ENCODE measurements at places on chromosomes 4 and X.
A peak's percentile ranks its signal among the peaks of the same experiment; 100 is the strongest.

DNA sequence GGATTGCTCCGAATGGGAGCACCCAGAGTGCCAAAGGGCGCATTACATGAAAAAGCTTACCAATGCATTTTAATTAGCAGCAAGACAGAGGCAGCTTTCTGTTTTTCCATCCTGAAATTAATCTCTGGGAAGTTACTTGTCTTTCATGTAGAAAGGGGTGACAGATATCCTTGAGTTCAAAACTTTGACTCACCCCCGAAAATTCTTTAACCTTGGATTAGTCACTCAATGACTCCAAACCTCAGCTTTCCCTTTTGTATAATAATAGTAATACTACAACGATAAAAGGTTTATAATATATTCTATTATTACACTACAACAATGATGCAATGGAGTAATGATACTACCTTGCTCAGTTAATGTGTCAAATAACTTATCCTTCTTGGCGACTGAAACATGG lies 126.3 kb downstream of the ADAMTS3 start:
- DNase-seq = no peak

DNA sequence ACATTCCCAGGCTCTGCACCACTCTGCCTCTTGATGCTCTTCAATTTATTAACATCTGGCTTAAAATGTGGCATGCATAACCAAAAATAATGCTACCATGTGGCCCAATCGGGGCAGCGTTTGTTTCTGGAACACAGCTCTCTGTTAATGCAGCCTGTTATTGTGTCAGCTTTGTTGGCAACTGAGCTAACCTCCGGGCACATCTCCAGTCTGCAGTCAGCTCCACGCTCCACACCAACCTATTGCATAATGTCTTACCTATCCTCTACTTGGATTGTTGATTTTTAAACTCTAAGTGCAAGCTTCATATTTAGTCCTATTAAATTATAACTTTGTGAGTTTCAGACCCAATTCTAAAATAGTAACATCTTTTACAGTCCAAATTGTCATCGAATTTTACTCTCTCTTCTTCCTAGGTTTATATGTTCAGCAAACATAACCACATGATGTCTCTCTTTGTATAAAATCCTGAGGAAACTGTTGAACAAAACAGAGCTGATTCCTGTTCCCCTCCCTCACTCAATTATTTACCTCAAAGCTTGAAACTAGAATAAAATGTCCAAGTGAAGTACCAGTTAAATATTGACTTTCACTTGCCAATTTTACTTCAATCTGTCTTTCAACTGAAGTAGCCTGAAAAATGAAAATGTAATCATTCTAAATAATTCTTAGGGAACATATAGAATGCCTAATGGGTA lies 92.2 kb upstream of the RAPGEF2 start:
- DNase-seq = no peak

DNA sequence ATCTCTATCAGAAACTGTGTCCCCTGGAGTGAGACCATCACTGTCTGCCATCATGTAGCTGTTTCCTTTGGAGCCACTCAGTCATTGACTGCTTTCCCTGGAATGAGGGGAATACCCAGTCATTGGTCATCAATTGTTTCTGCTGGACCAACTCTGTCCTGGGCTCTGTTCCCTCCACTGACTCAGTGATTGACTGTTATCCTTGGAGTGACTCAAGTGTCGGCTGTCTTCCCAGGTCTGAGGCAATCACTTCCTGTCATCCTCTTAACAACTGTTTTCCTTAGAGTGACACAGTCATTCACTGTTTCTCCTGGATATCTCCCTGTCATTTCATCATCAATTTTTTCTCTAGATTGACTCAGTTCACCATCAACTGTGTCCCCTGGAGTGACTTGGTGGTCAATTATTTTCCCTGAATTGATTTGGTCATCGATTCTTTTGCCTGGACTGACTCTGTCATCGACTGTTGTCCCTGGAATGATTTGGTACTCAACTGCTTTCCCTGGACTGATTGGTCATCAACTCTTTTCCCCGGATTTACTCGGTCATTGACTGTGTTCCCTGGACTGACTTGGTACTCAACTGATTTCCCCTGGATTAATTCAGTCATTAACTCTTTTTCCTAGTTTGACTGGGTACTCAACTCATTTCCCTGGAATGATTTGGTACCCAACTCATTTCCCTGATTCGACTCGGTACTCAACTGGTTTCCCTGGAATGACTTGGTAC lies 327.9 kb upstream of the VCX start:
- DNase-seq = no peak

DNA sequence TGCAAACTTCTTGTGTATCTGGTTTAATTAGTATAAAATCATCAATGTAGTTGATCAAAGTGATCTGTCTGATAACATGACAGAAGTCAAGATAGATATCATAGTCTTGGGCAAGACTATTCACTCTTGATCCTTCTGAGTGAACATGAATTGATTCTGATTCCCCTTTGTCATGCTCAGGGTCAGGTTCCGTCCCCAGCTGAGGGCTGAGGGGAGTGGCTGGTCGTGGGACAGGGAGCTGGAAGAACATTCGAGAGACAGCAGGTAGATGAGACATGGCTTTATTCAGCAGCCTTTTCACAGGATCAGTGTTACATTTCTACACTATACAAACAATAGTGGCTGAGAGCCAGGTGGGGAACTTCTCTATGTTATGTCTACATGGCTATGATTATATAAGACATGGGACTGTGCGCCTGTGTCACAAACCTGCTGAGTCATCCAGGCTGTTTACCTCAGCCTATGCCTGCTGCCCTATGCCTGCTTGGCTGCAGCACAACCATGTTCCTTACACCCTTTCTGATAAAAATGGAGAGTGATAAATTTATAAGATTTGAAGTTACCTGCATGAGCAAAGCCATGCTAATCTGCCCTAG lies 586.9 kb upstream of the NR3C2 start:
- DNase-seq = no peak

GRCh38 chr4:76485450-76485849 lies 50.4 kb downstream of the SHROOM3 start:
- no peak for DNase-seq

- no peak for DNase-seq
These were observed 47.2 kb downstream of the ADRA2C start for GRCh38 chr4:3813151-3814052.

- no peak for DNase-seq
These were observed 341.6 kb upstream of the MAOA start for GRCh38 chrX:43314525-43314924.

GRCh38 chrX:16284842-16285241 lies 117.6 kb downstream of the MAGEB17 start:
- no peak for DNase-seq

DNA sequence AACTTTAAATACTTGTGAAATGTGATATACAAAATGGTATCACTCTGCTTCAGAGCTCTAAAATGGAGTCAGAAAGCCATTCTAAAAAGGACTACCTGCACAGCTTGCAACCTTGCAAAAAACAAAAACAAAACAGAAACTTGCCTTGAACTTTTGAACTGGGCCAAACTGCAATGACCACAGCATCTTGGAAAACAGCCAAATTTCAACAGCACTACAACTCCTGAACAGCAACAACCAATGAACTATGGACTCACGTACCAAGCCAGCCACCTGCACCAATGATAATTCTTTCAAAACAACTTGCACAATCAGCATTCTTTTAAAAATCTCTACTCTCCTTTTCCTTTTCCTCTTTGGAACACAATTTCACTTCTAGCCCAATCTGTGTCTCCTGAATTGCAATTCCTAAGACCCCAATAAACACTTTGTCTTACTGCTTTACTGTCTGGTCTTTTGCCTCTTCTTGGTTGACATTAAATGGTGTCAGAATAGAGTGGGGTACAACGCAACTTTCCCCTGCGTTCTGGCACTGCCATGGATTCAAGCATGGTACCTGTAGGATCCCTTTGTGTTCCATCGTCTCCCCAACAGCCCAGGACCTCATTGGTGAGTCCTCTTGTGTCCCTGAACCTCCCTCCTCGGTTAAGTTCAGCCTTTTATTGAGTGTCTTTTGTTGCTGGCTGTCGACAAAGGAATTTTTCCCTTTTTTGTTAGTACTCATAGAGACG lies 35.7 kb upstream of the FMR1 start:
- no peak for DNase-seq

- DNase-seq = no peak
These were observed 904.9 kb upstream of the EPHA5 start for GRCh38 chr4:66575008-66575696.

DNA sequence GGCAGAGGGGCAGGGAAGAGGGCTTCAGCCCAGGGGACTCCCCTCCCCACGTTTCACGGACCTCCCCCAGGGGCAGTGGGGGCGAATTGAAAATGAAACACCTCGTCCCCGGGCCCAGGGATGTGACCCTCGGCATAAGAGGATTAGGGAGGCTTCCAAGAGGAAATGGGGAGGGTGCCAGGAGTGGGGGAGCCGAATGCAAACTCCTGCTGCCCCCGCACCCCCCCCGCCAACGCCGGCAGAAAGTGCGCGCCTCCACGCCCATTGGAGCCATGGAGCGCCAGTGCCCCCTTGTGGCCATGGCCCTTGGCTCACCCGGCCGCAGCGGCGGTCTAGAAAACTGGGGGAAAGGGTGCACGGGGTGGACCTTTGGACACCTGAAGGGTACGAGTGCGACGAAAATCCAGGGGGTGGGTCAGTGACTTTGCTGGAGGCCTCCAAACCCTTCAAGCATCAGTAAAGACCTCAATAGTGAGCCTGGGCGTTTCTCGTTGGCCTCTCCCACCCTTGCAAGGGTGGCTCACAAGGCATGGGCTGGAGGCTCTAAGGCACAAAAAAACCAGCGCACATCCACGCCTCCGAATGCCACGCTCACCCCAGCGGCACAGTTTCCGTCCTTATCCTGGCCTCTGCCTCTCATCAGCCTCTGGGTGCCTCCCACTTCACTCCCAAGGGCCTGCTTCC lies 120.8 kb upstream of the PJA1 start:
- DNase-seq = peak; percentile 23

GRCh38 chr4:25367004-25367621 lies 9.9 kb upstream of the ANAPC4 start:
- DNase-seq = no peak

DNA sequence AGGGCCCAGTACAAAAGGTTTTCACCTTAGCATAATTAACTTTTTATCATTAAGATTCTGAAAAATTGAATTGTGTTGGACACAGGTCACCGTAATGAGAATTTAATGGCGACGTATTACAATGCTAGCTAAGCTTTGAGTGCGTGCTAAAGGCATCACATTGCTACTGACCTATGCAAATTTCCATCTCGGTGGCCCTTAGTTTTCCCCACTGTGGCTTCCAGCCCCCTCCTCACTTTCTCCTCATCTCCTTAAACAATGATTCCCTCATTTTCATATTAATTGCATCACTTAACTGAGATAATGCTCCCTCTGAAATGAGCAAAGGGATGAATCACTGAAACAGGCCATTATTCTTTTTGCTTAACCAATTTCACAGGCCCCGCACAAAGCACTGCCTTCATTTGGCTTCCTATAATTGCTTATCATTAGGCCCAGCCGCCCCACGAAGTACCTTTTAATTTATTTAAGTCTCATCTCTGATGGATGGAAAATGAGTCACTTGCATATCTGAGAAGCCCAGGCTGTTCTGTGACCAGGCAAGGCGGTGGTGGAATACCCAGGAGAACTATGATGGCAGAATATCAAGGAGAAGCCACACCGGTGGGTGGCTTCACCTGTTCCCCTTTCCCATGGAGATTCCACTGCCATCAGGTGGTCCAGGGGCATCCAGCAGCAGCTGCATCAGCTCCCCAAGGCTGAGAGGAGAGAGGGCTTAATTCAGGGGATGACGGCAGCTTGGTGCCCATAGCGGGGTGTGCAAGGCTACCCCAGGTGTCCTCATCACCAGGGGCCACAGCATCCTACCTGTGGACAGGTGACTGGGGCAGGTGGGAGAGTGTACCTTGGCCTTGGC lies 223.8 kb upstream of the BOD1L1 start:
- DNase-seq = no peak

DNA sequence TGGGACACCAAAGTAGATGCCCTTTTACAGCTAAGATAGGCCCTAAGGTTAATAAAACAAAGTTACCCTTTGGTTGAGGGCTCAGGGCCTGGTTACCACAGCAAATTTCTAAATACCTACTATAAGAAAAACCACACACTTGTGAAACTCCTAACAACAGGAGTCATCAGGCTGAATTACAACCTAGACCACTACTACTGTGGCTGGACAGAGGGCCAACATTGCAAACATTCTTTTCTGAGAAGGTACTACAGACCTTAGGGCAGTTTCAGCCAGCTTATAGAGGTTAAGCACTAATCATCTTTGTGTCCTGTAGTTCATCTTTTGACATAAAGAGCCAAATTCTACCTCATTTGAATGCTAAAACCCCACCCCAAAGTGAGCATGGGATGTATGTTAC lies 504.0 kb downstream of the RAPGEF2 start:
- DNase-seq = no peak

DNA sequence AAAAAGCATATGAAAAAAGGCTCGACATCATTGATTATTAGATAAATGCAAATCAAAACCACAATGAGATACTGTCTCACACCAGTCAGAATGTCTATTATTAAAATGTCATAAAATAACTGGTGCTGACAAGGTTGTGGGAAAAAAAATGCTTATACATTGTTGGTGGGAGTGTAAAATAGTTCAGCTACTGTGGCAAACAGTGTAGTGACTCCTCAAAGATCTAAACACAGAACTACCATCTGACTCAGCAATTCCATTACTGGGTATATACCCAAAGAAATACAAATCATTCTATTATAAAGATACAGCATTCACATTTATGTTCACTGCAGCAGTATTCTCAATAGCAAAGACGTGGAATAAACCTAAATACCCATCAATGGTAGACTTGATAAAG lies 412.1 kb downstream of the CENPC start:
- DNase-seq = no peak

DNA sequence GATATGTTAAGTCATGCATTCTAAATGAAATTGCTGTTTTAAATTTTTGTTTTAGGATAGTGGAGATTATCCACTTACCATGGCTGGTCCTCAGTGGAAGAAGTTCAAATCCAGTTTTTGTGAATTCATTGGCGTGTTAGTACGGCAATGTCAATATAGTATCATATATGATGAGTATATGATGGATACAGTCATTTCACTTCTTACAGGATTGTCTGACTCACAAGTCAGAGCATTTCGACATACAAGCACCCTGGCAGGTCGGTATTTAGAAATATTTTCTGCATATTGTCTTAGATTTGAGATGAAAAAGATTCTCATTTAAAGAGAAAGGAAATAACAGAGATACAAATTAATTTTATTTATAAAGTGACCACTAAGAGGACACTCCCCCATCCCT lies 83.6 kb downstream of the STAG2 start:
- no peak for DNase-seq

DNA sequence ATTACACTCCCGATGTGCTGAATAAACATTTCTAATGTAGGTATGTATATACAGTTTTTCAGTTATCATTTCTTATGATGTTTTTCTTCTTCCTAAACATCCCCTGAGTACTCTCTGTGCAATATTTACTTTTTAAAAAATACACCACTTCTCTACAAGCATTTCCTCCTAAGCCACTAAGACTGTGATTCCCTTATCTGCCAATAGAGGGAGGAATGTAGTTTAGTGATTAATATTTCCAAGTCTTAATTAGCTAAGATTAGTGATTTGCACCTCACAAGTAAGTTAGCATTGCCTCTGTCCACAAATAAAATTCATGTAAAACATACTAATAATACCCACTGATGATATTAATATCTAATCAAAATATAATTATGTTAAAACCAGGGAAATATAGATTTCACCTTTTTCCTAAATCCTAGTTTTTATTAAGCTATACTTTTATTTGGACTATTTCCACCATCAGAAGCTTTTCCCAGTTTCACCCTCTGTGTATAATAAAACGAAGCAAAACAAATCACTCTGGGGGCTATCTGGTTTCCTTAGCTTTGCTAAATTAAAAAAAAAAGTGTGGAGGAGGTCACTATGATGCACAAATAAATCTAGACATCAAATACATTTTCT lies 909.1 kb downstream of the FAT4 start:
- DNase-seq = no peak
